Neuronal stem cell (in vitro differentiated cells): ENCODE measurements at places on chromosomes 11 and 22.

DNA sequence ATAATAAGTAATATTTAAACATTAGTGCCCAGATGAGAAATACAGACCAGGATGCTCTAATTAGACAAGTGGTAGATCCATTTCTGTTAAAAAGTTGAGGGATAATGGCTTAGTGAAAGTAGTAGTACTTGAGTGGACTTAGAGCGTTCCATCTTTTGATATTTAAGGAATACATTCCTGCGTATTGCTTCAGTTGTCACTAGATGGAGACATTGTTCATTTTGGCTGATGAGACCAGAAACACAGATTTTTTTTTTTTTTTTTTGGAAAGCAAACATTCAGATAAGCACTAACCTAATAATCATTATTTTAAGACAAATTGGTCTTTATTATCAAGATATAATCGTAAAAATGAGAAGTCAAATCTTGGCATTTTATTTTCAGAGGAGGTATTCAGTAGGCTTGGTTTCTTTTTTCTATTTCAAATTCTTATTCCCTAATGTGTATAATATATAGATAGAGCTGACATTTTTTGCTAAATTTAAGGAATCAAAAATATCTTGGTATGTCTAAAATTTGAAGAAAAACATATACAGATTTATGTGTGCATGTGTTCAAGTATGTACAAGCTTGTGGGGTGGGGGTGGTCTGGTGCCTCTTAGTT lies 92.9 kb downstream of the DYNC2H1 start:
- DNase-seq, result peak; percentile 3

DNA sequence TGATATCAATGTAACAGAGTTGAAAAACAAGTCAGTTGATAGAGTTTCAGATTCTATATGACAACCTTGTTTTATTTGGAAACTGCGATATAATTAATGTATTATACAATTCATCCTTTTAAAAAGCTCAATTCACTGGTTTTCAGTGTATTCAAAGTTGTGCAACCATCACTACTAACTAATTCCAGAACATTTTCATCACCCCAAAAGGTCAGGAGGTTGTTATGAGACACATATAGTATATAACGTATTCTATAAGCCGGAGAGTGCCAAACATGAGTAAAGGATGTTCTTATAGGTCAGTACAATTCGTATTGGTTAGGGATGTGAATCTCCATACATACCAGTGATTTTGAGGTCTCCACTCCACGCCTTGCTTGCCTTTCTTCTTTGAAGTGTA lies 40.1 kb upstream of the UCP3 start:
- no peak for DNase-seq

DNA sequence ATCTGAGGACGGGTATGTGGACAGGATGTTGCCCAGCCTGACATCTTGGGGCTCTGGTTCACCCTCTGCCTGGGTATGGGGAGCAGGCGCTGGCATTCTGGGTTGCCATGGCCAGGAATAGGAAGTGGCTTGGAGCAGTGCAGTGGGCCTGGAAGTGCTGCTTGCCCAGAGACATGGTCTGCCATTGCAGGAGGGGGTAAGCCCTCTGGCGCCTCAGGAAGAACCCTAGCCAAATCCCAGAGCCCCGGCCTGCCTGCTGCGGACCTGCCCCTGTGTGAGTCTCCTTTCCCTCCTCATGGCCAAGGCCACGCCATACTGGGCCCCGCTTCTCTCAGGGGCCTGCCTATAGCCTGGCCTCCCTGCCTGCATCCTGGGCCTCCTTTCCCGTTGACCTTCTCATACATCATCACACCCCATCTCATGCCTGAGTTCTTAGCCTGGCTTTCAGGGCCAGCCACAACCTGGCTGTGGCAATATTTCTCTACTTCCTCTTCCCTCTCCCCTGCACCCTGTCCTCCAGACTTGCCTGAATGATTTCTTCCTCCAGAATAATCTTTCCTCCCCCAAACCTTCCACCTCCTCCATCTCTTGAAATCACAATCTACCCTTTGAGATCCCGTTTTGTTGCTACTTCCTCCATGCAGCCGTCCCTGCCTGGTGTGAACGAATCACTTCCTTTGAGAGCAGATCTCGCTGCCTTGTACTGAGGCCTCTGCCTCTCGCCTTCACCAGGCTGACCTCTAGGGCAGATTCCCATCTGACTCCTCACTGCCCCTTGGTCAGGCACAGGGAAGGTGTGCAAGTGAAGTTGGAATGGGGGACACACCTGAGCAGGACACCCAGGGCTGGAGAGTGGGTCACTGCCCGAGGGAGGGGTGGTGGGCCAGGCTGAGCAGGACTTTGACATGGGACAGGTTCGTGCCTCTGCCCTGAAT lies 5.2 kb downstream of the CAPN5 start:
- DNase-seq, result no peak

DNA sequence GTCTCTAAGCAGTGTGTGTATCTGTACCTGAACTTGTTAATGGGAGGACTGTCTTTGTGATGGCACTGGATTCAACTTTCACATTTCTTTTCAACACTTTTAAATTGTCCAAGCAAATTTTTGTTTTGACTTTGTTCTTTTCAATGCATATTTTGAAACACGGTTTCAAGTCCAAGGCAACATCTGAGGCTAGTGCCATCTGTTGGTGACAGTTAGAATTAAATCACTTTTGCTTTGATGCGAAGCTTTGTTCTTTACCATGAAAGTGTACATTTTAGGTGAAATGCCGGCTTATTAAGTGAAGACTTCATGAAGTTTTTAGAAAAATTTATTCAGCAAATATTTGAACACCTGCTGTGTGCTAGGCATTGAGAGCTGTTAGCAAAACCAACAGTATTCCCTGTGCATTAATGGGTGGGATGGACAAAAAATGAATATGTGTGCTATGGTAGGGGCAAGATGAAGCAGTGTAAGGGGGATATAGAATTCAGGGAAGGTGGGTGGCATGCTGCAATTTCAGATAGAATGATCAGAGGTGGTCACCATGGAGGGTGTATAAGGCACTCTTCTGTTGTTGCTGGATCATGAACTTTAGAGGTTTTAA lies 70.2 kb downstream of the DDX10 start:
- DNase-seq, result no peak

DNA sequence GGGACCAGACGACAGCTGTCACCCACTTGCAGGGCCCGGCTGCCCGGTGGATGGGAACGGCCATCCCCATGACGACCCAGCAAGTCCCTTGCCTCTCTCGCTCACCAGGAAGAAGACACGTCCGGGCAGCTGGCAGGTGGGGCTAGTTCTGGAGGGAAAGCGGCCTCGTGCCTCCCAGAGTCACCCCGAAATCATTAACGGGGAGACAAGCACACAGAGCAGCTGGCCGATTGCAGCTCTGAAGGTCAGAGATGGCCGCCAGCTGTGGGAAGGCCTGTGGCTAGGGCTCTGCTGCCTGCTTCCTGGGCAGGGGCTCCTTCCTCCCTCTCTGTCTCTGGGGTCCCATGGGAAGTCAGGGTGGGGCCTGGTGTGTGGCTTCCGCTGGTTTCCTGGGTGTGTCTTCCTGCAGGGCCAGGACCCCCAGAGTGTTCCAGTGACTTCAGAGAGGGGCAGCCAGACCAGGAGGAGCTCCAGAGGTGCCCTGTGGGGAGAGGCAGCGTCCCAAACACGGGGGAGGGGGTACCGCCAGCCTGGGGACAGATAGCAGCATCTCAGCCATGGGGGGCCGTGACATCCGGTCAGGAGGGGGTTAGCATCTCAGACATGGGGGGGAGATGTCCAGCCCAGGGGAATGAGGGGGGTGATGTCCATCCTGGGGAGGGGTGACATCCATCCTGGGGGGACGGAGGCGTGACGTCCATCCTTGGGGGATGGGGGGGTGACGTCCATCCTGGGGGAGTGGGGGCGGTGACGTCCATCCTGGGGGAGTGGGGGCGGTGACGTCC lies 114.9 kb downstream of the KCNQ1 start:
- no peak for DNase-seq

DNA sequence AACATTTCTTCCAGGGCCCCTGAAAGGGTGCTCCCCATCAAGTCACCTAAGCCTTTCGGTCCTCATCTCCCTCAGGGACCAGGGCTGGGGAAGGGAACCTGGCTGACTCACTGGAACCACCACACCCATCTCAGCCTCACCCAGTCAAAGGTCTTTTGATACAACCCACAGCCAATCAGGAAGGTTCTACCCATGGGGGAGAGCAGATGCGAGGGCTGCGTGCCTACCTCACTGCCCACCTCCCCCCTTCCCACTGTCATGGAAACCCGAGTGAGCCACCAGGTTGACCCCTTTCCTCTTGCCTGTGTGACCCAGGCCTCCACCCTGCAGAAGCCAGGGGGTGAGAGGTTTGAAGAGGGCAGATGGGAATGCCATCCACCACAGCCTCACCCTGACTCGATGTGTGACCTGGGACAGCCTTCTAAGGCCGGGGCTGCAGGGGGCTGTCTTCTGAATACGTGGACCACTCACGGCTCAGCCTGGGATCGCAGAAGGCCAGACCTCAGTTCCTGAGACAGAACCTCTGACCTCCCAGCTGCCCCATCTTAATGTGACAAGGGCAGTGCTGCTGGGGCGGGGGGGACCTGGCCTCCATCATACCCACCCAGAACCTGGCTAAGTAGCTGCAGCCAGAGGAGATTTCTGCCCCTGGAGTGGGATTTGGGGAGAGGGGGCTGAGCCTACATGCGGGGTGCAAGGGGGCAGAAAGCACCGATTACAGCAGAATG lies 2.7 kb downstream of the MDK start:
- no peak for DNase-seq

DNA sequence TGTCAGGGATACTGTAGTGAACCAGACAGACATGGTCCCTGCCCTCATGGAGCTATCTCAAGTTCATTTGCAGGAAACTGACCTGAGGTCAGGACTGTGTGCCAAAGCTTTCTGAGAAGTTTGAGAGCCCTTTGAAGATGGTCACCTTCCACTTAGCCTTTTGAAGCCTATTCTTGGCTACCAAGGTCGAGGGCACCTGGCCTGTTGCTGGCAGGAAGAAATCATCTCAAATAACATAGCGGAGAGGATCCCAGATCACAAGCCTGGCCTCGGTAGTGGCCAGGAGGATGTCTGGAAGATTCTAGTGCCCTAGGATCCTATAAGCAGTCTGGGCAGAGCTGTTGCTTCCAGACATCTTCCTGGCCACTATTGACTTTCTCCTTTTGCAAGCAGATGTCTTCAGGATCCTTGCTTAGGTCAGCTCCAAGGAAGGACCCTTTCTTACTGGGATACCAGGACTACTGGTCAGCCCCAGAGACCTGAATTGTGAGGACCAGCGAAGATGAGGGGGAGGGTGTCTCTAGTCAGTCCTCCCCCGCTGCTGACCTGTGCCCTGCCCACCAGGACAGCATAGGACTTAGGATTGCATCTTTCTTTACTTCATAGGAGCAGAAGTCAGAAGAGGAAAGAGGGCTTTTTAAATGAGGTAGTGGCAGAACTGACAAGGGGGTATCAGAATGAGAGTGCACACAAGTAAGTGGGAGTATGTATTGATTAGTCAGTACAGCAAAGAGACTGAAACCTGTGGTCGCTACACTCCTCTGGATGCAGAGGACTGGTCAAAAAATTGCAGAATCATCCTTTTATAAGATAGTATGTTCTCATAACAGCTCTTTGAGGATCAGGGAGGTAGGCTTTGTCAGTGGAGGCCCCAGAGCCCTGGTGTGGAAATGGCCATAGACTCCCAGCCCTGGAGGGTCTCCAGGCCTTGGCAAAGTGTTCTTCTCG lies 94.8 kb downstream of the TEAD1 start:
- DNase-seq, result no peak

- no peak for DNase-seq
These were observed 26.8 kb downstream of the POU2AF1 start for GRCh38 chr11:111352231-111352746.

GRCh38 chr11:64885367-64886286 lies 7.2 kb upstream of the EHD1 start:
- DNase-seq, result no peak

DNA sequence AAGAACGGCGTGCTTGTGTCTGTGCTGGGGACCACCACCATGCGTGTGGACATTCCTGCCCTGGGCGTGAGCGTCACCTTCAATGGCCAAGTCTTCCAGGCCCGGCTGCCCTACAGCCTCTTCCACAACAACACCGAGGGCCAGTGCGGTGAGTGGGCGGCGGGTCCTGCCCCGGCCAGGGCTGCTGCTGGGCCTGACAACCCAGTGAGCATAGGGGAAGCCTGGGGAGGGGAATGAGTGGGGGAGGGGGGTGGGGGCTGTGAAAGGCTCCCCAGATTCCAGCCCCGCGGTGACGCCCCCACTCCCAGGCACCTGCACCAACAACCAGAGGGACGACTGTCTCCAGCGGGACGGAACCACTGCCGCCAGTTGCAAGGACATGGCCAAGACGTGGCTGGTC lies 31.9 kb downstream of the MUC5B start:
- no peak for DNase-seq

DNA sequence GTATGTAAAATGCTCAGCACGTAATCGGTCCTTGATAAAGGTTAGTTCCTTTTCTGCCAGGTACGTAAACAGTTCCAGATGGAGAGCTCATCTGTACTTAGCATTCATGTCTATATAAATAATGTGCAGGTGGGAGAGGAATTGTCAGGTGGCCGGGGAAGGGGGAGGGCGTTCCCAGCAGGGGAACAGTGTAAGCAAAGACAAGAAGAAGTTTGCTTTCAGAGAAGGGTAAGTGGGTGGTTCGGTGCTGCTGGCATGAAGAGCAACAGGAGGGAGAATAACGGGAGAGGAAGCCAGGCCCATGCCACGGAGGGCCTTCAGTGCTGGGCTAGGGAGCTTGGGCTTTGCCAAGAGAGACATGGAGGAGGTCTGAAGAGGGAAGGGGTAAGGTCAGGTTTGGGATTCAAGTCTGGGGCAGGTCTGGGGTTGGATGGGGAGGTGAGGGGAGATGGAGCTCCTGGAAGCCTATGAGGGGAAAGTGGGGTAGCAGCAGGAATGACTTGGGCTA lies 11.4 kb upstream of the WNT11 start:
- no peak for DNase-seq

DNA sequence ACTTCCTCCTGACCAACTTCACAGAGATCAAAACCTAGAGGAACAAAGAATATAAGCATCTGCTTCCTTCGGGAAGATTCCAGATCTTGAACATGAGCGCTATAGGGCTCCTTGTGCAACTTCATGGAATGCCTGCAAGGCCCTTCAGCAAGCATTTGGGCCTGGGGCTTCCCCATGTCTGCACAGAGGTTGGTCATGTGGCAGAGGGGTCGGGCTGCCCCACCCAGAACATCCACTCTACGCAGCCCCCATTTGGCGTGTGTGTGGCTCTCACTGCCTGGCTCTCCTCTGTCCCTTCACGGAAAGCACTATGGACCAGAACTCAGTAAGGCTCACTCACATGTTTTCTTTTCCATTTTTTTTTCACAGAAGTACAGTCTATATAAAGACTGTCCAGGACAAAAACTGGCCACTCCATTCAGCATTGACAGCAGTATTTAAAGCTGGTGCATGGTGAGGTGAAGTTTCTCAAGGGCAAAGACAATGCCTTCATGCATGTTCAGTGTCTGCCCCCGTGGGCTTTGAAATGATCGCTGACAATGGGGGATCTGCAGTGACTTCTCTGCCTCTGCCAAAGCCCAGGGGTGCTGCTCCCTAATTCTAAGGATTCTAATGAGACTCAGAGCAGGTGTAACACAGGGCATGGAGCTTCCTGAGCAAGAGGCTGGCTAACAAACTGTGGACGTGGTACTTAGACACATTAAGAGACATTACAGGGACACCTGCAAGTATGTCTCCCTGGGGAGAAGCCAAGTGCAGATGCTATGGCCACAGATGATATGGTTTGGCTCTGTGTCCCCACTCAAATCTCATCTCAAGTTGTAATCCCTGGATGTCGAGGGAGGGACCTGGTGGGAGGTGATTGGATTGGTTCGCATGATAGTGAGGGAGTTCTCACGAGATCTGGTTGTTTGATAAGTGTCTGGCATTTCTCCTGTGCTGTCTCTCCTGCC lies 66.5 kb upstream of the PITPNB start:
- DNase-seq, result no peak

GRCh38 chr11:60498853-60499252 lies 6.3 kb downstream of the MS4A12 start:
- no peak for DNase-seq
